Activated T-cell treated with anti-CD3 and anti-CD28 coated beads, Interleukin-2, amount 50 U/mL, for 48 hours (primary cell): ENCODE measurements at places on chromosomes 1 and 21.

- DNase-seq = no peak
These were observed 28.0 kb upstream of the H3-3A start for GRCh38 chr1:226034482-226034881.

DNA sequence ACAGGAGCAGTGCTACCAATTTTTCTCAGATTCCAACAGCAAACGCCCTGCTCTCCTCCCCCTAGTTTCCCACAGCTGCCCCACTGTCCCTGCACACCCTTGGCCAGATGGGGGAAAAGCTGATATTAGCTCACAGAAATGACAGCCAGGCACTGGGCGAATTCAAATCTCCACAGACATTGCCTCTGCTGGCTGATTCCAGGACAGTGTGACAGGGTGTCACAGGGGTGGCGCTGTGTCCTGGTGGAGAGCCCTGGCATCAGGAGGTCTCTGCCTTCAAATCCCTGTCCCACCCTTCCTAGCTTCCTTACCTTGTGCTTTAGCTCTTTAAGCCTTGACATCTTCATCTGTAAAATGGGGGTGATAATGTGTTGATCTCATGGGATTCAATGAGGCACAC is 10.4 kb downstream of the OLIG1 start:
- DNase-seq = no peak

DNA sequence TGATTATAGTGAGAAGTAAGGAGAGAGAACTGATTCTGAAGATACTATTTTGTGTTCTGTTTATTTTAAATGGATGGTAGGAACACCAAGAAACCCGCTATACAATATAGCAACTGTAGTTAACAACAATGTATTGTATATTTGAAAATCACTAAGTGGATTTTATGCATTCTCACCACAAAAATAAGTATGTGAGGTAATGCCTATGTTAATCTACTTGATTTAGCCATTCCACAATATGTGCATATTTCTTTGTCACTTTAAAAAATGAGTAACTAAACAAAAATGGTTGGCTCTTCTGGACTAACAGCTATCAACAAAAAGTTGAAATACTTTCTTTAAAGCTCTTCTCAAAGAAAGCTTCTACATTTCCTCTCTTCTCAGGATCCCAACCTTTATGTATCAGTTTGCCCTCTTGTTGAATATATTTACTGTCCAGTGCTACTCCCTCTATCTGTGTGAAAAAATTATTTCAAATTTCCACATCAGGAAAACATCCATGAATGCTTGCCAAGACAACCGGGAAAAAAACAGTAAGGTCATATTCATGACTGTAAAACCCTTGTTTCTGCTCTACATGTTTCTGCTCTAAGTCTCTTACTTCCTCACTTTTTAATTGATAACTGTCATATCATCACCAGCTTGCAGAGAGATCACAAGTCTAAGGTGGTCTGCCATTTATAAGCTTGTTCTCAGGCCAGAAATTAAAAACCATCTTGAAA is 27.0 kb downstream of the CLCA4 start:
- no peak for DNase-seq

DNA sequence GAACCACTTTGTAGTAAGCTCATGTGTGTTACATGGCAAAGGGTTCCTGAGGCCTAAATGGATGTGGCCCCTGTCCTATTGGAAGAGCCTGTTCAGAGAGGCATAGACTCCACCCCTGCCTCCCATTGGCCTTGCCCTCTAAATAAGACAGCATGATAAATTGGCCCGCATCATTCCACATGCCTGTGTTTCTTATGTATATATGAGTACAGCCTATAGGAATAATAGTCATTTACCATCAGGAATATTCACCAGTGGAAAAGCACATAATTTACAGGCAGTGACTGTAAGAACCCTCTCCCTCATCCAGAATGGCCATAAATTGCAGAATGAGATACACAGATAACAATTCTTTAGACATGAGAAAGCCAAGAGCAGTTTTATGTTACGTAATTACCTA is 519.5 kb upstream of the DAB1 start:
- no peak for DNase-seq

GRCh38 chr21:42779431-42779861 is 99.9 kb downstream of the WDR4 start:
- no peak for DNase-seq

- peak; percentile 11 for DNase-seq
These were observed 137.7 kb downstream of the RUNX1 start for GRCh38 chr21:34911360-34911759.

GRCh38 chr1:238336531-238336930 is 445.8 kb upstream of the ZP4 start:
- no peak for DNase-seq

DNA sequence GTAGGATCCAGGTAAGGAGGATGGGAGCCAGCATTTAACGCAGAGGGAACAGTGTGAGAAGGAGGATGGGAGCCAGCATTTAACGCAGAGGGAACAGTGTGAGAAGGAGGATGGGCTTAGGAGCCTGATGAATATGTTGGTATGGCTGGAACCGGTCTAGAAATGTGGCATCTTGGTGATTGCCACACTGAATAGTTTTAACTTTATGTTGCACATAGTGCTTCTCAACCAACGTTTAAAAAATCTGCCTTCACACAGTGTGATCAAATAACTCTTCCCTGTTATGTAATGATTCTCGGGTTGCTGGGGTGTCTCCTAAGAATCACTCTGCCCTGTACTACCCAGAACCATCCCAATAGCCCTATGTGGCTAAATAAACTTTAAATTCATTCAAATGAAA is 146.9 kb upstream of the DUSP10 start:
- no peak for DNase-seq

GRCh38 chr21:23016617-23017016 is 2018.4 kb downstream of the NCAM2 start:
- DNase-seq = no peak

DNA sequence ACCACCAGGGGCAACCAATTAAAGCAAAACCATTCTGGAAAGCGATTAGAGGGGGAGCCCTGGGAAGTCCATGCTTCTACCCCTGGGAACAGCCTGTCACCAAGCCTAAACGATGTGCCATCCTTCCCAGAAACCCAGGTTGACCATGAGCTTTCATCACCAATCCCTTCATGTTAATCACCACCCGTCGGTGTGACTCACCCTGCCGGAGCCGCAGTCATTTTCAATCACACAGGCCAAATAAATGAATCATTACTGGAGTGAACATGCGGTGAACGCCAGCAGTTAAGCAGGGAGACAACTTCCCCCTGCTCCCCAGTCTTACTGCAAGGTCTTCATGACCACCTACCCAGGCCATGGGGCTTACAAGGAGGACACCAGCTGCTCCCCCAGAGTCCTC is 308.8 kb downstream of the AJAP1 start:
- no peak for DNase-seq

- no peak for DNase-seq
These were observed 94.8 kb upstream of the SGIP1 start for GRCh38 chr1:66439031-66439740.

DNA sequence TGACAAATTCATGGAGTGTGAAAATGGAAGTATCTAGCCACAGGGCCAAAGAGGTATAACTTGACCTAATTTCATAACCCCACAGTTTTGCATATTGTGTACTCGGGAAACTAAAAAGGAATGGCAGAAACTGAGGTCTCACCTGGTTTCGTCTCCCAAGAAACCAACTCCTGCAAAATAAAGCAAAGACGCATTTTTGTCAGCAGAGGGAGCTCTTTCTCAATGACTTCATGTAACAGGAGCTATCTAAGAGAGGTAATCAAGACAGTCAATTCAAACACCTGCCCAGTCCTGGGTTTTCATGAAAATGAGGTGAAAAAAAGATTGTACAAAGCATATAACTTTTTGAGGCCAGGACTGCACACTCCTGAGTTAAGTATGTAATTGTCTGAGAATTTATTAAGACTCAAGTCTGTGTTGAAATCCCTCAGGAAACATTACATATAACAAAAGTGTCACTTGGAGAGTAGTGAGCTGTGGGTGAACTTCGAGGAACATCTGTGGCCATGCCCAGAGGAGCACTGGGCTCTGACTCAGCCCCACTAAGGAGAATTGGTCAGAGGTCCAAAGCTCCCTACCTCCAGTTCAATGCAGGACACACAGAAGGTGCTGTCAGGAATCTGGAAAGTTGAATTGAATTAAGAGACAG is 17.6 kb downstream of the FCRL4 start:
- no peak for DNase-seq

- no peak for DNase-seq
These were observed 110.6 kb downstream of the HS2ST1 start for GRCh38 chr1:87024936-87025540.

GRCh38 chr1:84892705-84893618 is at the start of gene LPAR3:
Gene LPAR3 (minus strand): TSS chr1:84893206. CDS start chr1:84866120, 27,086 bp downstream.
- peak; percentile 52 for DNase-seq

DNA sequence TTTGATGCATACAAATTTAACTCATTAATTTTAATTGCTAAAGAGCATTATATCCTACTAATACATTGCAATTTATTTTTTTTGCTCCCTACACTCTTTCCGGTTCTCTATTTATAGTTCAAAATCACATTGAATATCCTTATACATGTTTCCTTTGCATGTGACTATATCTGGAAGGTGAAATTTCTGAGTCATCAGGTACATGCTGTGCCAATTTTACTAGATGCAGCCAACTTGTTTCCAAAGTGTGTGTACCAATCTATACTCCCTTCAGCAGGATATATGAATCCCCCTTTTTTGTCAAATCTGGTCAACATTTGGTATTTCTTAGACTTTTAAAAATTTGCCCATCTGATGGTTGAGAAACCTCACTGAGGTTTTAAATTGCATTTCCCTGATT is 602.9 kb upstream of the CAMK1G start:
- DNase-seq = no peak

DNA sequence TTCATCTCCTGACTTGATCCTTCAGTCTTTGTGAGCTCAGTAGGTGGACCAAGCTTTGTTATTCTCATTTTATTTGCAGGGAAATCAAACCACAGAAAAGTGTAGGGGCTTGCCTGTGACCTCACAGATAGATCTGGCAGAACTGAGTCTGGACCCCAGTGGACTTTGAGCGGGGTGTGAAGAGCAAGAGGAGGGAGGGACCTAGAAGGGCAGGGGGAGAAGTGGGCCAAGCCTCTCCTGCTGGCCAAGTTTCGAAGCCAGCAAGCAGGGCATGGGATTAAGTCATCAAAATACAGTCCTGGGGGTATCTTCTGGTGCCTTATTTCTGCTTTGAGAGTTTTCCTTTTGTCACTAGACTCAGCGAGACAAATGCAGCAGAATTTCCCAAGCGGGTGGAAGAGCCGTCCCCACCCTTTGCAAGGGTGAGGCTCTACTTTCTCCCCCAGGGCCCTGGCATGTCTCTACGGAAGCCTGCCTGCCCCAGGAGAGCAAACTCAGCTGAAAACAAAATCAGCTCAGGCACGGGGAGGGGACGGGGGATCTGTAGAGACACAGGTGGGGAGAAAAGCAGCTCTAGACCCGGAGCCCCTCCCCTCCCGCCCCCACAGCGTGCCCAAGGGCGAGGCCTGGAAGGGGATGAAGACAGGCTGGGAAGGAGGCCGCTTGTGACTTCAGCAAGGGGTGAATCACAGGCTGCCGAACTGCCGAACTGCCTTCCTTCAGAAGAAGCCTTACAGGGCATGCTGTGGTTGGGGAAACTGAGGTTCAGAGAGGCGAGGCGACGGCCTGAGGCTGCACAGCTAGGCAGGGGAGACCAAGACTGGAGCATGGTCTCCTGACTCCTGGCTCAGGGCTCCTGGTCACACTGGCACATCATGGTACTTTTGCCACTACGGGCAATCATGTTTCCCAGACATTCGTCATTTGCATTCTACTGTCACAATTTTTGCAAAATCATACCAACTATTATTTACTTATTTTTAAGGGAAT is 19.2 kb downstream of the PKP1 start:
- no peak for DNase-seq

DNA sequence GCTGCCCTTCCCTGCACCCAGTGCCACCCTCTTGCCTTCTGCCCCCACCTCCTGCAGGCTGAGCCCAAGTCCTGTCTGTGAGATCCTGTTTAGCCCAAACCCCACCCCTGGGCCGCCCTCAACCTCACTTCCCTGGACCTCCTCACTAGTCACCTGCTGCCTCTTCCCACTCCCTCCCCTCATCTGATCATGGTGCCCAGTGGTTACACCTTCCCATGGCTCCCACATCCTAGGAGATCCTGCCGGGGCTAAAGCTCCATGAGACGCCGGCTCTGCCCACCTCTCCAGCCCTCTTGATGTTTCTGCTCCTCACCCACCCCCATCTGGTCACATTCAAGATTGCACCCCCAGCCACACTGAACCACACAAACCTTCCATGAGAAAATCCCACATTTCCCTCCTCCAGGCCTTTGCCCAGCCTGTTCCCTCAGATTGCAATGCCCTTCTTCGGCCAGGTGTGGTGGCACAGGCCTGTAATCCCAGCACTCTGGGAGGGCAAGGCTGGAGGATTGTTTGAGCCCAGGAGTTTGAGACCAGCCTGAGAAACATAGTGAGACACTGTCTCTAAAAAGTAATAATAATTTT is 17.0 kb downstream of the TTC39A start:
- no peak for DNase-seq

DNA sequence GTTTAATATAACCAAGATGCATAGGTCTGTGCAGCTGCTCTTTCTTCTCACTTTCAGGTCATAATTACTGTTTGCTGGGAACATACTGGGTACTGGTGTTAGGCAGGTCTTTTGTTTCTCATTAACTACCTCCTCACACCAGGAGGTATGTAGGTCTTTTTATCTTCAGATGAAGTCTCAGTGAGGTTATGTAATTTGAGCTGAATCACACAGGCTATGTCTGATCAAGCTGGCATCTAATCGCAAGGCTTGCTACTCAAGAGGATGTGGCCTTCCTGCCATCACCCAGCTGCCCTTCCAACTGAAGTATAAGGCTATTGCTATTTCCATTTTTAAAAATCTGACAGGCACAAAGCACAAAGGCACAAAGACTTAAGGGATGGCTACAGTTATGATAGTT is 96.4 kb downstream of the RUNX1 start:
- no peak for DNase-seq

DNA sequence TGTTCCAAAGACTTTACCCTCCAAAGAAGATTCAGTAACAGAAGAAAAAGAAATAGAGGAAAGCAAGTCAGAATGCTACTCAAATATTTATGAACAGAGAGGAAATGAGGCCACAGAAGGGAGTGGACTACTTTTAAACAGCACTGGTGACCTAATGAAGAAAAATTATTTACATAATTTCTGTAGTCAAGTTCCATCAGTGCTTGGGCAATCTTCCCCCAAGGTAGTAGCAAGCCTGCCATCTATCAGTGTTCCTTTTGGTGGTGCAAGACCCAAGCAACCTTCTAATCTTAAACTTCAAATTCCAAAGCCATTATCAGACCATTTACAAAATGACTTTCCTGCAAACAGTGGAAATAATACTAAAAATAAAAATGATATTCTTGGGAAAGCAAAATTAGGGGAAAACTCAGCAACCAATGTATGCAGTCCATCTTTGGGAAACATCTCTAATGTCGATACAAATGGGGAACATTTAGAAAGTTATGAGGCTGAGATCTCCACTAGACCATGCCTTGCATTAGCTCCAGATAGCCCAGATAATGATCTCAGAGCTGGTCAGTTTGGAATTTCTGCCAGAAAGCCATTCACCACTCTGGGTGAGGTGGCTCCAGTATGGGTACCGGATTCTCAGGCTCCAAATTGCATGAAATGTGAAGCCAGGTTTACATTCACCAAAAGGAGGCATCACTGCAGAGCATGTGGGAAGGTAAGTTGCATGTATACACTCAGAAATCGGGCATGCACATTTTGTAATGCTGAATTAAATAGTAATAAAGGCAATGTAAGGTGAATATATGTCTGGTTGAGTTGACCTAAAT is 97.2 kb downstream of the ZFYVE9 start:
- DNase-seq = no peak
